ENCODE measurements at places on chromosomes 5 and 9.
A peak's percentile ranks its signal among the peaks of the same experiment; 100 is the strongest.

- DNase-seq: peak; percentile 87
Observed at GRCh38 chr5:177113566-177114424, 19.8 kb upstream of the NSD1 start.

DNA sequence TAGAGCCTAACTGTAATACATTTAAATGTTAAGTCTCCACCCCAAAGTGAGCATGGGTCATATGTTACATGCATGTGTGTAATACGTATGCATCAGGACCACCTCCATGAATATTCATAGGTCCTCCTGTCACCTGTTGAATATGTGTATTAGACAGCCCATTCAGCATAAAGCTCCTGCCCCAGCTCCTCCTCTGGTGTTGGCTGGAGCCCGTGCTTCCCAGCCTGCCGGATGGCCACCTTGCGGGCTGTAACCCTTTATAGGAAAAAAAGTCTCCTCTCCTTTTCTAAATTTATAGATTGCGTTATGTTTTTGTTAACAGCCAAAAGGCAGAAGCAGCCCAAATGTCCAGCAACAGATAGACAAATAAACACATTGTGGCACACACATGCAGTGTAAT, 299.5 kb downstream of the MED10 start:
- no peak for DNase-seq

DNA sequence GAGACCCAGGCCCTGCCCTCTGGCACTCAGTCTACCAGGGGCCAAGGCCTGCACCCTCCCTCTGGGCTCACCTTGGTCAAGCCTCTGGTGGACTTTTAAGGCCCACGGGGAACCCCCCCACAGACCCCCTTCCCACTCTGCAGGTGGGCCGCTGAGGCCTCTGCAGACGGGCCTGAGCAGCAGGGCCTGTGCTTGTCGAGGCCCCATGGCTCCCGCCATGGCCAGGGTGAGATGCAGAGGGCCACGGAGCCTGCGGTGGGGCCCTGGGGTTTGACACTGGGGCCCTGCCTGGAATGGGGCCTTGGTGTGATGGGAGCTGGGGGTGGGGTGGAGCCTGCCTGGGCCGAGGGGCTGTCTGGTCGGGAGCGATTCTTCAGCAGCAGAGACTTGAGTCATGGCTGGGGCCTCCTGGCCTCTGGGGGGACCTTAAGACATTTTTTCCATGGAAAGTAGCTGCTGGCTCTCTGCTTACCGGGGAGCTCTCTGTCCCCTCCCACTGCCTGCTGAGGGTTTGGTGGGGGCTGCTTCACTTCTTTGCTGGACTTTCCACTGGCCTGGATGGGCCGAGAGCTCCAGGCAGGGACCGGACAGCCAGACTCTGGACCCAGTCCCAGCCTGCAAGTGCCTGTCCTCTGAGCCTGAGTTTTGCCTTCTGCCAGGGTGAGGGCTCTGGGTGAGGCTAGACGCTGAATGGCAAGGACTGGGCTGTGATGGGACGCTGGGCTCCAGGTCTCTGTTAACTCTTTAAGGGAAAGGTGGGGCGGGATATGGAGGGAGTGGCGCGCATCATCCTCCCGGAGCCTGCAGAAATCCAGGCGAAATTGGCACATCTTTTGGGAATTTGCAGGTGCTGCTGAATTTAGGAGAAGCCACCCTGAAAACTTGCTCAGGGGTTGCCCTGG, 132.2 kb downstream of the RXRA start:
- DNase-seq: peak; percentile 63

GRCh38 chr5:77367741-77368140, 124.4 kb downstream of the WDR41 start:
- no peak for DNase-seq

GRCh38 chr9:124321935-124322334, 64.2 kb downstream of the NEK6 start:
- no peak for DNase-seq

GRCh38 chr5:26700759-26701384, 337.5 kb downstream of the CDH9 start:
- DNase-seq: peak; percentile 4

DNA sequence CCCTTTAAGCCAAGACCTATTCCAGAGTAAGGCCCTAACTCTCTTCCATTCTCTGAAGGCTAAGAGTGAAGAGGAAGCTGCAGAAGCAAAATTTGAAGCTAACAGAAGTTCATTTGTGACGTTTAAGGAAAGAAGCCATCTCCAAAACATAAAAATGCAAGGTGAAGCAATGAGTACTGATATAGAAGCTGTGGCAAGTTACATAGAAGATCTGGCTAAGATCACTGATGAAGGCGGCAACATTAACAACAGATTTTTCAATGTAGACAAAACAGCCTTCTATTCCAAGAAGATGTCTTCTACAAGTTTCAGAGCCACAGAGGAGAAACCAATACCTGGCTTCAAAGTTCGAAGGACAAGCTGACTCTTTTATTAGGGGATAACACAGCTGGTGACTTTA, 1143.4 kb downstream of the CDH12 start:
- DNase-seq: no peak

DNA sequence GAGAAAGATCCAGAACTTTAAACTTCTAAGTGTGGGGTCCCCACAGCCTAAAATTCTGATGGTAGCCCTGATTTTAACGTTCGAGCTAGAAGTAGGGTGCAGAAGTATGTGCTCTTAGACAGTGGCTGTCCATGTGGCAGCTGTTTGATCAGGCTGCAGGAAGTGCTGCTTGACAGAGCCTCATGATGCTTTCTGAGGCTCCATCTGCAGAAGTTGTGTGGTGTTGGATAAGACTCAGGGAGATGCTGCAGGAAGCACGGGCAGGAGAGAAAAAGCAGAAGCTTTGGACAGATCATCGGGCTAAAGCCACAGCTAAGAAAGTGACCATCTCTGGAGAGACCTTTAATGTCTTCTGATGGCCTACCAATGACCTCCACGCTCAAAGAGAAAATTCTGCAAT, 8.1 kb downstream of the MTMR12 start:
- no peak for DNase-seq

DNA sequence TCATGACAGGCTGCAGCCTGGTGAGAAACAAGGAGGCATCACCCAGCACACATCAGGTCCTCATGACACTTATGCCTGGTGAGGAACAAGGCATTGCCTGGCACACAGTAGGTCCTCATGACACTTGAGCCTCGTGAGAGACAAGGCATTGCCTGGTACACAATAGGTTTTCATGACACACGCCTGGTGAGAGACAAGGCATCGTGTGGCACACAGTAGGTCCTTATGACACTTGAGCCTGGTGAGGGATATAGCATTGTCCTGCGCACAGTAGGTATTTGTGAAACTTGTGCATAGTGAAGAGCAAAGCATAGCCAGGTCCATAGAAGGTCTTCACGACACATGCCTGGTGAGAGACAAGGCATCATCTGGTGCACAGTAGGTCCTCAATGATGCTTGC, 23.5 kb downstream of the WHRN start:
- no peak for DNase-seq

- DNase-seq: no peak
Observed at GRCh38 chr9:91764661-91765060, 185.4 kb downstream of the ROR2 start.

Data from adipocyte (in vitro differentiated cells).